ENCODE measurements at places on chromosomes 2 and 18.
A peak's percentile ranks its signal among the peaks of the same experiment; 100 is the strongest.

DNA sequence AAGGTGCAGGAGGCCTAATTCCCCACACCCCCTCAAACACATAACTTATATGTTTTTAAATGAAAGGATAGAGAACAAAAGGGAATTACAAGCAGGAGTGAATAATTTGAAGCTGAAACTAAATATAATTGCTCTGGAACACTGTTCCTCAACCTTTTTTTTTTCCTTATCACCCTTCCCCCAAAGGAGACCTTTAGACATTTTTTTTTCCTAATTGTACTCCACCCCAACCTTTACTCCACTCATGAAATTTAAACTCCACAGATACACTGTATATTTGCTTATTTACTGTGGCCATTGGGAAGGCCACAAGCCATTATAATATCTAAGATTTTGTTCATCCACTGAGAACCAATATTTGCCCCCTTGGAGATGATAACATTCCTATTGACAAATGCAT lies 45.4 kb upstream of the PELI1 start:
- no peak for DNase-seq

GRCh38 chr2:86617738-86618137 lies 5.9 kb downstream of the RNF103 start:
- no peak for DNase-seq

- no peak for DNase-seq
Measured at GRCh38 chr2:39008665-39009064, 112.2 kb downstream of the SOS1 start.

- no peak for DNase-seq
Measured at GRCh38 chr18:54690198-54690597, 99.2 kb downstream of the DYNAP start.

GRCh38 chr2:231640241-231640640 lies 47.6 kb downstream of the TEX44 start:
- no peak for DNase-seq

- DNase-seq, result peak; percentile 61
Measured at GRCh38 chr2:161063157-161063945, 96.9 kb upstream of the TANK start.

DNA sequence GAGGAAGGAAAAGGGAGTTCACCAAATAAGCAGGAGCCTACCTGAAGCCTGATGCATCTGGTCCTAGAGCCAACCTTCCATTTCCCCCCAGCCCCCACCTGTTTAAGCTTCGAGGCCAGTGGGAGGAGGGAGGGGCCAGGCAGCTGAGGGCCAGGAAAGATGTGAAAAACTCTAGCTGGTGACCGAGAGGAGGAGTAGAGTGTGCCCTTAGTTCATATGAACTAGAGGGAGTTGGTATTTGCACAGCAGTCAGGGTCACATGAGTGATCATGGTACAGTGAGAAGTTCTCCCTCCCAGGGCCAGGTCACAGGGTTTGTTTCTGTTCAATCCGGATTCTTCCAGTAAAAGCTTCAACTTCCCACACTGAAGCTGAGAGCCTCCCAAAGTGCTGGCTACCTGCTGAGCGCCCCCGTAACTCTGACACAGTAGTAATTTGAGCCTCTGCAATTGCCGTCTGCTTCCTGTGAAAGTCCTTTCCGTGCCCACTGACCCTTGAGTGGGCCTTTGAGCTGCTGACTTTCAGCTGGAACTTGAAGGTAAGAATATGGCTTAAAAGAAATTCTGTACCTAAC lies at the start of gene SULT1C2:
SULT1C2 (plus strand) TSS at position 362 of the 573 bp plus-strand sequence. CDS start 4,773 bp downstream, outside the sequence.
- DNase-seq, result no peak

DNA sequence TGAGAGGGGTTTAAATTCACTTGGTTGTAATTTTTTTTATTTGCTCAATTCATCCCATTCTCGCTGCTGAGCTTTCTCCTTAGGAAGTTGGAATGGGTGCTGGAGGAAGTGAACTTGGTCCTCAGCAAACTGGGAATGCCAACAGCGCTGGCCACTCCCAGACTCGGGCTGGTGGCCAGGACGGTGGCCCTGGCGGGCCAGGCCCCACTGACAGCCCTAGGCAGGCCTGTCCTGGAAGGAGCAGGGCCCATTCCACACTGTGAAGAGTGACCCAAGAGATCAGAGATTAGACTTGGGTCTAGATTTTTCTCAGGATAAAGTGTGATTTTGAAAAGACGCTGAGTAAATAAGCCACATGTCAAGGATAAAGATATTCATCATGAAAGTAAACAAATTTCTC lies 132.7 kb downstream of the HDAC4 start:
- no peak for DNase-seq

- DNase-seq, result no peak
Measured at GRCh38 chr2:118854507-118855345, 7.3 kb upstream of the EN1 start.

GRCh38 chr18:49164738-49165137 lies 214.0 kb upstream of the SMAD7 start:
- no peak for DNase-seq

DNA sequence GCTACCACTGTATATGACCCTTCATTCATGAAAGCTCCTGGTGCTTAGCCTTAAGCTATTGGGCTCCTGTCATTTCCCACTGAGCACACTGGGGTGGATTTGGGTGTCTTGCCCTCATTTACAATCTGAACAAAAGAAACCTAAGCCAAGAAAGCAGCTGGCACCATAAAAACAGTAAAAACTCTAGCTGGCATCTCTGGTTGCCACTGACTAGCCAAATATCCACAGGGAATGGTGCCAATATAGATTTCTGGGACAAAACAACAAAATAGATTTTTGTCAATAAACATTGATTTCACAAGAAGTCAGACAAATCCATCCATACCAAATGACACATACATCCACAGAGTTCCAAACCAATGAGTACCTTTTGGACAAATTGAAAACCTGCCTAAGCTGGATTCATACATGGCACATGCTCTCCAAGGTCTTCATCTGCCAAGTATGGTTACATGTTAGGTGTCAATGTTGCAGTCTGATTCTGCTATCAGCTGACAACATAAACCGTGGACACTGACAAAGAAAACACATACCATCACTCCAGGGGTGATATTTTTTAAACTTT lies 1081.5 kb upstream of the ZEB2 start:
- no peak for DNase-seq

- no peak for DNase-seq
Measured at GRCh38 chr2:201007584-201007998, 44.1 kb upstream of the ORC2 start.

DNA sequence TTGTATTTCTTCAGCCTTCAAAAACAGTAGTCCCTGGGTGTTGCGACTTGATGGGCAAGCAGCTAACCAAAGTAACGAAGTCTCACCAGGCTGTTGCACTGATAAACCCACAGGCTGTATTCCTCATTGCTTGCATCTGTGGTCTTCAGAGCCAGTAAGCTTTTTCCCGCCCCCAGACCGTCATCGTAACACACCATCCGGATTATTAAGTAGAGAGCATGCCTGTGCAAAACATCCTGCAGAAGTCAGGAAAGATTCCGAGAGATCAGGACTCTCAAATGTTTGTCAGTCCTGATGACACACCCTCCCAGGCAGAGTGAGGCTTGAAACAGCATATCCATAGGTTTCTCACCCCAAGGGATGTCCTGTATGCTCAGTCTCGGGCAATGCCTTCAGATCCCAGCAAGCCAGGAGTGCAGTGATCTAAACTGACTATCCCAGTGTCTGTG lies 15.9 kb downstream of the ITGB1BP1 start:
- no peak for DNase-seq

DNA sequence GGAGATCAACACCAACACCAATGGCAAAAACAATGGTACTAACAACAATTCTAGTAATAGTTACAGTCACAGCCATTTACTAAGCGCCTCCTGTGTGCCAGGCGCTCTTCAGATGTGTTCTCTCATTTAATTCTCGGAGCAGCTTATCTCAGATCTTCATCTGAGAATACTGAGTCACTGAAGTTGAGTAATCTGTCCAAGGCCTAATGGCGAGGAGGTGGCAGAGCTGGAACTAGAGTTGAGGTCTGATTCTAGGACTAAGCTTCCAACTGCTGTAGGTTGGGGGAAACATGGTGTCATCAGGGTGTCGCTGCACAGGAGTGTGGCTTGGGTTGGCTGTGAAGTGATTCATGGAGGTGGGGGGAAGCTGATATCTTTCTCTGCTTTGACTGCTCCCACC lies 156.1 kb downstream of the DYSF start:
- no peak for DNase-seq

DNA sequence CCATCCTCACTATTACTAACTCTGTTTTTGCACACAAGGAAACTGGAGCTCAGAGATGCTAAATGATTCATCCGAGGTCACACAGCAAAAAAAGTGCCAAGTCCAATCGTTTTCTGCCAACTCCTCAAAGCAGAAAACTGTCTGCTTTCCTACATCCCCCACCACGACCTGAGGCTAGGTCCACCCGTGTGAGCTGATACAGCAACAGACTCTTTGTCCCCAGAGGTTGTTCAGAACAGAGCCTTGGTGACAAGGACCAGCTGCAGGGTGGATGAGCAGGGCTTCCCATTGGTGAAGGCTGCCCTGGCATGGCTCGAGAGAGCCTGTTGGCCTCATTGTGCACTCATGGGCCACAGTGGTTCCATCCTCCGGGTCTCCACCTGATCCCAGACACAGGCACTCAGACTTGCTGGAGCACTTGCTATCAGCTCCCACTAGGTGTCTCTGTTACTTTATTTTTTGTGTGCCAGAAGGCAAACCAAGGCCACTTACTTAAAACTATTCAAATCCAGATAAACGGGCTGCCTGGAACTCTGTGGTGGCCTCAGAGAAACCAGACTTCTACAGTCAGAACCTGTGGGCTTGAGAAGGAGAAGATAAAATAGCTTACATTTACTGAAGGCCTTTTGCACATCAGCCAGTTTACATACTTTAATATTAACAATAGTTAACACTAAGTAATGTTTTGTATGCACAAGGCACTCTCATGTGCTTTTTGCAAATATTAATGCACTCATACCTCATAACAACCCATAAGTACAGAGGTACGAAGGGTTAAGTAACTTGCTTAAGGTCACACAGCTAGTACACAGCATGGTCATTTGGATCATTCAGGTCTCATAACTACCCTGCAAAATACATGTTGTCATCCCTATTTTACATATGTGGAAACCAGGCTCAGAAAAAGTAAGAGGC lies 62.9 kb upstream of the CTIF start:
- DNase-seq, result no peak

- DNase-seq, result no peak
Measured at GRCh38 chr18:62318228-62319180, 6.6 kb upstream of the TNFRSF11A start.

GRCh38 chr18:24188120-24188519 lies 49.3 kb downstream of the CABYR start:
- DNase-seq, result no peak

- DNase-seq, result no peak
Measured at GRCh38 chr18:54812885-54813284, 15.4 kb upstream of the RAB27B start.

GRCh38 chr2:218904176-218904575 lies 23.5 kb downstream of the WNT10A start:
- DNase-seq, result no peak

DNA sequence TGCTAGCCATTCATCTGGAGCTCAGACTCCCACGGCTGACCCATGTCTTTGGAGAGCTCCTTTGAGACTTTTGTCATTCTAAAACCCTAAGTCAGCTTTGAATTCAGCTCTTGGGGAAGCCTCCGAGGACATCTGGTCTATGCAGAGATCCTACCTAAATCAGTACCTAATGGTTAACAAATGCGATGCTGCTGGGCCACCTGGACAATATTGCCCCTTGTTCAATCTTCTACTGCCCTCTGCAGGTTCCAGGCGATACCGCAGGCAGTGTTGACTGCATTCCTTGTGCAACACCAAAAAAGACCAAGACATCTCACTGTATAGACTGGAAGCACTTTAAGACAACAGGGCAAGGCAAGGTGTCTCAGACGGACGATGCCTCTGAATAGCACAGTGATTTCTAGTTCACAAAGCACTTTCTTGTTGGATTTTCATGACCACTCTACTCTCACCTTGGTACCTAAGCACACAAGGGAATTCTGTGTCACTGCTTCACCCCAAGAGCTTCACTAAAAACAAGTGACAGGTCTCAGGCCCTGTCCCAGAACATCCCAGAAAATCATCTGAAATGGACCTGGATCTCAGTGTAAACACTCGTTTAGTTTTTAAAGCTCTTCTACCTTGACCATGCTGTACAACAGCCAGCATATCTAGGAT lies 80.9 kb downstream of the XDH start:
- peak; percentile 76 for DNase-seq

- DNase-seq, result no peak
Measured at GRCh38 chr18:64073971-64074370, 74.9 kb downstream of the LINC00305 start.

GRCh38 chr2:227390468-227391256 lies 2.9 kb upstream of the SCYGR1 start:
- no peak for DNase-seq

GRCh38 chr2:39069890-39070465 lies 50.9 kb downstream of the SOS1 start:
- DNase-seq, result no peak

DNA sequence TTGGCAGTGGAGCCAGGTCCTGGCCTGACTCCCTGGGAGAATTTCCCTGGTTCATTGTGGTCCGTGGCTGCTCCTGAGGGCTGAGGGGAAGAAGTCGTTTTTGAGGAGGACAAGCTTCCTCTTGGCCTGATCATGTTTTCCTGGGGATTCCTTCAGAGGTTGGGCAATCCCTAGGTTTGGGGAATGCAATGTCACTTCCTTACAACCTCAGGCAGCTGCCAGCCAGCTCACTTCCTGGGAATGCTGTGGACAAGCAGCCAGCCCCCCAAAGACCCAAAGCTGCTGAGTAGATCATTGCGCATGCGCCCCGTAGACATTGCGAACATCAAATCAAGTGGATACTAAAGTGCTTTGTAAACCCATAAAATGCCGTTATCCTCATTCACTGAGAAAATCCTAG lies 7.7 kb upstream of the DNMT3A start:
- DNase-seq, result no peak

- DNase-seq, result no peak
Measured at GRCh38 chr2:171139860-171140259, 20.8 kb downstream of the TLK1 start.

GRCh38 chr18:3885209-3885792 lies 435.3 kb downstream of the TGIF1 start:
- DNase-seq, result no peak

- DNase-seq, result no peak
Measured at GRCh38 chr2:10579876-10580514, 109.8 kb downstream of the NOL10 start.

DNA sequence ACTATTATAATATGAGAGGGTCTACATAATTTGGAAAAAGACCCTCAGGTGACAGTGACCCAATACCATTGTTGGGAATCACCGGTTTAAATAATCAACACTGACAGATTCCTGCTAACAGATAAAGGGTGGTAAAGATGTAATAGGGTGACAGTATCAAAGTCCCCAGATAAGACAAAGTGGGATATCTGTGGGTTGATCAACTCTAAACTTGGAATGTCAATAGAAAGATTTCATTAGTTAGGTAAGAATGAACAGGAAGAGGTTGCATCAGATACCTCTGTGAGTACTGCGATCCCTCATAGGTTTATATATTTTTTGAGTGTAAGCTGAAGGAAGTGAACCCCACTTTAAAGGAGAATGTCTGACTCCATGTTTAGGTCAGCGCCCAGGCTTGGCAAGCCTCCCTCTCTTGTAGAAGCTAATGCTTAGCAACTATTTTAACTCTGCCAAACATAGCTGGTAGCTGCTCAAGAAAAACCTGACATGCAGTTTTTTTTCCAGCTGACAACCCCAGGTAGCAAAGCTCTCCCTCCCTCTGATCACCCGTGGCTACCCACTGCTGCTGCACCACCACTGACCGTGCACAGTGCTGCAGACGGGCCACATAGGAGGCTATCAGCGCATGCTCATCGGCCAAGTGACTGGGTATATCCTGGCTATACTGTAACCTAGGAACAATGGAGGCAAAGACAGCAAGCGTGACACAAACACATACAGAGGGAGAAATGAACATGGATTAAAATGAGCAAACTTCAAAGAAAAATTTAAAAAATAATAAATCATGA lies 113.3 kb upstream of the DNMT3A start:
- DNase-seq, result no peak

GRCh38 chr18:79394534-79395307 lies 1.0 kb upstream of the NFATC1 start:
- peak; percentile 68 for DNase-seq

Measured in stimulated activated CD4-positive, alpha-beta T cell treated with anti-CD3 and anti-CD28 coated beads, TNF-alpha, amount 100 ng/mL, for 24 hours (primary cell).